ENCODE measurements at places on chromosomes 6 and 20. TPM values are rescaled to one million over a fixed set of nuclear protein-coding genes. Genes with fewer than 3 reads are reported as not detected.

The GTSF1L gene
- not detected for total RNA-seq

- no peak for DNase-seq
Observed at GRCh38 chr20:40481337-40481736, 207.7 kb downstream of the MAFB start.

- no peak for DNase-seq
Observed at GRCh38 chr6:36432151-36432671, 10.4 kb downstream of the PXT1 start.

The TFAP2C gene
- 22.5 TPM for total RNA-seq

GRCh38 chr6:44029444-44030185 lies 97.6 kb downstream of the MRPL14 start:
- DNase-seq, result no peak

- no peak for DNase-seq
Observed at GRCh38 chr20:2249935-2250334, 45.9 kb upstream of the TGM3 start.

DNA sequence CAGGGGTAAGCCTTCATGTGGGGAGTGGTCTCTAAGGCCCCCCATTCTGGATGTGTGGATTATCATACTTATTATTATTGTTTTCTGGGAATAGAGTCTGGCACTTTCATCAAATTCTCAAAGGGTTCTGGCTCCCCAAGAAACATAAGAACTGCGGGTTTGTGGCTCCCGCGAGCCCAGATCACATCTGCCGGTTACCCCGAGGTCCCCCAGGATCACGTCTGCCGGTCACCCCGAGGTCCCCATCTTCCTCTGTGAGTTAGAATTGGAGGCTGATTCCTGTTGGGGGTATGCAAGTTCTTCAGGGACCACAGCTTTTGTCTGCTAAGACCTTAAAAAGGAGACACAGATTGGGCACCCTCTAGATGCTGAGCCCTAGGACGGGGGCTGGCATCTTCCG lies 116.7 kb upstream of the FRMD1 start:
- DNase-seq, result peak; percentile 12

Measured in H9 (cell line).